ENCODE measurements at places on chromosomes 2 and 18.
A peak's percentile ranks its signal among the peaks of the same experiment; 100 is the strongest.

GRCh38 chr2:224753743-224754540 lies 37.8 kb upstream of the CCDC195 start:
- DNase-seq: no peak

DNA sequence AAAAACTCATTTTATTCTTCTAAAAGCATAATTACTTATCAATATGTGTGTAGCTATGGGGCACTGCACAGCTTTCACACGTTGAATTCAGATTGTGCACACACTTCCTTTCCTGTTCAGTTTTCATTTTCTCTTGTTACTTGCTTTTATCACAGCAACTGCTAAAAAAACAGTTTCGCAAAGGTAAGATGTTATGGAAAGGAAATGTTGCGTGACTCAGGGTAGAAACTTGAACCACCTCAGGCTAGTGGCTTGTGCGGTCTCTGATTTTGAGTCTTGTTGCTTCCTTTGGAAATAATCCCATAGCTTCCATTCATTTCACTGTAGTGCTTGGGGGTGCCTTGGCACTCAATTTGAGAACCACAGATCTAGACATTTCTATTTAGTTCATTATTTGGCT lies 171.9 kb downstream of the FMNL2 start:
- DNase-seq: no peak

GRCh38 chr2:64586054-64586453 lies 61.9 kb downstream of the AFTPH start:
- no peak for DNase-seq

DNA sequence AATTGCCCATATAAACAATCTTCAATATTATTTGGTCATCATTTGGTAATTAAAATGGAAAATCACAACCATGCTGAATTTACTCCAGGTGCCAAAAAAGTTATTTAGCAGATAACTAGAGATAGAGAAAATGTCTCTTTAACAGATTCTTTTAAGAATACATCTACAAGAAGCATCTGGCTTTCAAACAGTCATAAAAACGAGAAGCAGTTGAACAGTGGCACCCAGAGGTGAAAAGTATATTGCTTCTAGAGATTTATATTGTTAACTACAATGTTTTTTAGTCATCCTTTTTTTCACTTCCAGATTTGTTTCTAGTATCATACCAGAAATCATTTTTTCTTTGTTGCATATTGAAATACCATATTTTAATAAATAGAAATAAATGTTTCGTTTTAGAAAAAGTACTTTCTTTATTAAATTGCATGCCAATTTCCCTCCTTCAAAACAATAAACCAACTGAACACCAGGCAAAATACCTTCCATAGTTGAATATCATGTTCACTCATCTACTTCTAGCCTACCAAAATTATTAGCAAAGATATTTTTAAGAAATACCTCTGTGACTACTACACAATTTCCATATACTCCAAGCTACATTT lies 65.4 kb upstream of the HNRNPA3 start:
- DNase-seq: peak; percentile 36

DNA sequence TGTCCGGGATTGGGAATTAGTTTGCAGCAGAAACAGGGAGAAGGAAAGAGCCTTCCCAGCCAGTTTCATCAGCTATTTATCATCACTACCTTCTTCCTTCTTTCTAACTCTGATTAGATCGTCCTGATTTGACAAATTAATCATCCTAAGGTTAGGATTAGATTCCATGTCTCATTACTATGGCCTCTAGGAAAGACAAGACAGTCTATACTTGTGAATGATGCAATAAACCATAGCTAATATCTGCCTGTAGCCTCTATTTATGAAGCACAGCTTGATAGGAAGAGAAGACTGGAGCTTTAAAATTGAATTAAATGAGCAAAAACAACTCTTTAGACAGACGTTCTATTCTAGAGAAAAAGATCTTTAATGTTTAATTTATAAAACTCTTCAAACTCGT lies 25.2 kb upstream of the FRZB start:
- DNase-seq: no peak

DNA sequence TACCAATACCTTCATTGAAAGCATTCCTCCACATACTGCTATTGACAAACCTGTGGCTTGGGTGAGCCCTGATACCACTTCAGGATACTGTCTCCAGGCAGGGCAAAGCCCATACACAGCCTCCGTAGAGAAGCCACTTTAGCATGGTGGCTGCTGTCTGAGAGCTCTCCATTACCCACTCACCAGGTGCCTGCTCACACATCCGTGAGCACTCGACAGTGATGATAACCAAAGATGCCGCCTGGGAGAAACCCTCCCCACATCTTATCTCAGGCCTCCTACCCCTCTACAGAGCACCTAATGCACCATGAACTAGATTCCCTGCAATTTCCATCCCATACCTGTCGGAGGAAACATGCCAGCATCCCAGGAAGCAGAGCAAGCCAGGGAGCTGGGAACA lies 57.6 kb upstream of the KLHL29 start:
- DNase-seq: no peak

- no peak for DNase-seq
These were observed 47.7 kb upstream of the NFATC1 start for GRCh38 chr18:79348066-79348465.

GRCh38 chr18:75860166-75860565 lies 432.7 kb upstream of the SMIM21 start:
- no peak for DNase-seq

DNA sequence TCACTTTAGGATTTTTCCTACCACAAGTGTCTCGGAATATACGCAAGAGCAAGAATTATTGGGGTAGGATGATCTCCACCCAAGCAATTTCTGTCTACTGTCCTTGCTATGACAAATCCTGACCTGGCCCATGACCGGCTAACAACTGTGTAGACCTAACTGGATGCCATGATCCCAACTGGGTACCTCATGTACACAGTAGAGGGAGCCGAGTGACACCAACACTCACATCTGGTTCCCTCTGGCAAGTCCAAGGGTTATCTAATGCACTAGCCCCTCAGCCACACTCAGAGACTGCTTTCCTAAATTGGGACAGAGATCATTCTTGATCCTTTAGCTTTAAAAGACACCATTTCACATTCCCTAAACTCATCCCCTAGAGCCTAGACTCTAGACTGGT lies 60.7 kb upstream of the ZNF532 start:
- no peak for DNase-seq

DNA sequence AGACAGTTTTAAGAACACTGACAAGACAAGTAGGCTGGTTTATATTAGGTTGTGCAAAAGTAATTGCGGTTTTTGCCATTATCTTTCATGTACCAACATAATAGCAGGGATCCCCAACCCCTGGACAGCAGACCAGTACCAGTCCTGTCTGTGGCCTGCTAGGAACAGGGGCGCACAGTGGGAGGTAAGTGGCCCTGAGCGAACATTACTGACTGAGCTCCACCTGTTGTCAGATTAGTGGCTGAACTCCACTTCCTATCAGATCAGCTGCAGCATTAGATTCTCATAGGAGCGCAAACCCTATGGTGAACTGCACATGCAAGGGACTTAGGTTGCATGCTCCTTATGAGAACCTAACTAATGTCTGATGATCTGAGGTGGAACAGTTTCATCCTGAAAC lies 921.9 kb downstream of the CCDC85A start:
- DNase-seq: no peak

- DNase-seq: no peak
These were observed 30.3 kb upstream of the MTCL1 start for GRCh38 chr18:8675057-8675456.

GRCh38 chr2:111119822-111120252 lies 877 bp upstream of the BCL2L11 start:
- DNase-seq: no peak

GRCh38 chr2:227772932-227773331 lies 27.2 kb downstream of the SCYGR8 start:
- DNase-seq: no peak

DNA sequence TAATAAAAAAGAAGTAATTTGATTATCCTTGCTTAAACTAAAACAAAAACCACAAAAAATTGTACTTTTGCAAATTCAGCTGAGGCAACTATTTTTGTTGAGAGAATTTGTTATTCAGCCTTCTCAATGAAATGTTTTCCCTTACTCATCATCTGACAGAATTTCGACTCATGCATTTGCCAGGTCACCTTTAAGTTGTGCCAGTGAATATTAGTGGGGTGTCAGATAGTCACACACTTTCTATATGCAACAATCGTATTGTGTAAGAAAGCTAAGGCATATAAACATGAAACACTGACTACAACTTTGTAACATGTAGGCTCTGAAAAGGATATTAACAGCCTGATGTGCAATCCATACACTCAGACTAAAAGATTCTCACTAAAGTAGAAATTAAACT lies 1653.1 kb upstream of the SLC39A10 start:
- DNase-seq: no peak

- no peak for DNase-seq
These were observed 36.2 kb upstream of the LPIN1 start for GRCh38 chr2:11710210-11710609.

DNA sequence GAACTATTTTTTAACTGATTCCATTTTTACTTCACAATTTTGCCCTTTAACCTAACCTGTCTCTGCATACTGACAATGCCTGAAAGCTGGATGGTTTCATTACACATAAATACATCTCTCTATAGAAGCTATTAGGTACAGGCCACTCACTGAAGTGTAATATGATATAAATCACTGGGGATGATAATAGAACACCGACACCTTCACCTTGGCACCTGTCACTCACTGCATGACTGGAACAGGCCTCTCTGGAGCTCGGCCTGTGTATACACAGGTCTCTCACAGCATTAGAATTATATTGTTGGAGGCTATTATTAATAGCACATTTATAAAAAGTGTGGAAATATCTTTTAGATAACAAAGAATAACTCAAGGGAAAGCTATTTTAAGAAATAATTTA lies 138.2 kb downstream of the TMEM131 start:
- no peak for DNase-seq

- no peak for DNase-seq
These were observed 7.9 kb upstream of the PDCL3 start for GRCh38 chr2:100554798-100555407.

DNA sequence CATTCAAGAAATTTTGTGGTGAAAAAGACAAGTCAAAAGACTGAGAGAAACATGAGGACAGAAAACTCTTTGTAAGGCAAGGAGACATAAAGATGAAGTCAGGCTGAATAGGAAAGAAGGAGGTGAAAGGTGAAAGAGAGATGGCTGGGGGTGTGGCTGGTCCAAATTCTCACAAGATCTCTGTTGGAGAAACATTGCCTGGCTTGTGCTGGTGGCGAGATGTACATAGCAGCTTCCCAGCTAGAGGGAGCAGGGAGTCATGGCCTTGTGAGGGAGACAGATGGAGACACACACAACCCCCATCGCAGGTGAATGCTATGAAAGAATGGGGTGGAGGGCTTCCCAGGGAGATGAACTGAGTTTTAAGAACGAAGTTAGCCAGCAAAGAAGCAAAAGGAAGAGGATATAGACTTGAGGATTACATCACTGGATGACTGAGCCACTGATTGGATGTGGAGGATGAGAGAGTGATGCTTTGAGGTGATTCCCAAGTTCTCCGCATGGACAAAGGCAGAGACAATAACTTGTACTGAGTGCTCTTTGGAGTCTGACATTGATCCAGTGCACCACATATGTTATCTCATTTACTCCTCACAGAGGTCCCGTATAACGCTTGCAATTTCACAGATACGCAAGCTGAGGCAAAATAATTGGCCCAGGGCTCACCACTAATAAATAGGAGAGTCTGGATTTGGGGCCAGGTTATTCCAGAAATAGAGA lies 3.7 kb upstream of the EMX1 start:
- no peak for DNase-seq

DNA sequence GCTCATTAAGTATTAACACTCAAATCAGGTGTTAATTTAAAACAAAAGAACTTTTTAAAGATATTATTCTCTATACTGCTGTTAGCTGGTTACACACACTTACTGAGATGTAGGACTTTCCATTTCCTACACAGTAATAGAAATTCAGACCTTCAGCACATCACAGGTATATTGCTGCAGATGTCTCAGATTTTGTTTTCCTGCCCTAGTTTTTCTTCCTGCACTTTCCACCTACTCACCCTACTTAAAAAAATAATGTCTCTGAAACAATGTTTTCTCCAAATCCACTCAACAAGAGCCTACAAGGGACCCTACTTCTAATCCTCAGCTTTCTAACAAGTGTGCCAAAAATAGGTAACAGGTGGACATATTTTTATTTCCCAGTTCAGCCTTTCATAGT lies 43.9 kb downstream of the DYM start:
- no peak for DNase-seq

DNA sequence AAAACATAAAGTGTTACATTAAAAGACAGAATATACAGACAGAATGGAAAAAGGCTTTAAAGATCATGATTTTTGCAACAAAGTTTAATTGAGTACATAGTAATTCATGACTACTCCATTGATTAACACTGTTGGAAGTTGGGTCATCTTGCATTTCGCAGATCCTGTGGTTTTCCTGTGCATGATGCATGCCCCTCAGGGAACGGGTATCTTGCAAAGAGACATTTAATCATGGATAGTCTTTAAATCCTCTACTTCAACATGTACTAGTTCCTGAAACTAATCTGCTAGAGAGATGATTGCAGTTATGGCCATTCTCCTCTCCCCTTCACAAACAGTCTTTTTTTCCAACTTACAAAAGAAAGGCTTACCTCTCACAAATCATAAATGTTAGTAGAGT lies 155.6 kb upstream of the DSEL start:
- no peak for DNase-seq

DNA sequence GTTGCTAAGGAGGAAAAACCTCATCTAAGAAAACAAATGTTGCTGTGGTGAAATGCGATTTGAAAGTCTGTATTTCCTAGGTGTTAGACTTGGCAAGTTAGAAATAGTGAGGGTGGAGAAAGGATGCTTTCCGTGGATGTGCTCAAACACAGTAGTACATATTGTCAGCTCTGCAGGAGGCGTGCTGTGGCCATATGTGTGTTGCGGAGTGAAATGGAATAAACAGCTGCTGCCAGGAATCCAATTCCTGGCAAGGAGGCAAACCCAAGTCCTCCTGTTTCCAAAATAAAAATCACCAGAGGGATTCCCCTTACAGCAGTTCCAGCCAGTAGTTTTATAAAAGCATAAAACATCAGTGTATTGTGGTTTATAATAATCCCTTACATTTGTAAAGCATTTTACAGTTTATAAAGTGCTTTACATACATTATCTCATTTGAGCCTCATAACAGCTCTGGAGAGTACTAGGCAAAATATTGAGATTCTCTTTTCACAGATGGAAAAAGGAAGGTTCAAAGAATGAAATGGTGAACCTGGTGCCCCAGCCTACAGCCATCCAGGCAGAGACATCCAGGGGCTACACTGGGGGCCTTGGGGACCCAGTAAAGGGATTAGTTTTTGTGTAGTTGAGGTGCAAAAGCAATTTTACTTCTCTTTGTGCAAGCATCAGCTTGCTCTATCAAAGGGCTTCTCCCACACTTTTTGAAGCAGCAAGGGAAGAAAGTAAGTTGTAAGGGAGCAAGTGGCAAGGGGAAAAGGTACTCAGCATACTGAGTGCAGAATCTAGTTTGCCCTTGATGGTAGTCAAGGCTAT lies 206.0 kb downstream of the AGPS start:
- DNase-seq: no peak

GRCh38 chr2:170227951-170228350 lies 50.0 kb downstream of the MYO3B start:
- DNase-seq: no peak

GRCh38 chr2:222290736-222291484 lies 7.9 kb downstream of the PAX3 start:
- DNase-seq: no peak

All from SHP77 treated with DMSO at 0.1 percent for 48 hours (cell line).